NCI-H1930 (cell line): ENCODE measurements at places on chromosomes 2 and 18.

- no peak for DNase-seq
Observed at GRCh38 chr2:167752734-167753133, 494.7 kb downstream of the STK39 start.

- DNase-seq = no peak
Observed at GRCh38 chr2:73821669-73822068, 7.1 kb upstream of the STAMBP start.

GRCh38 chr2:59217360-59217759, 976.2 kb upstream of the FANCL start:
- DNase-seq = no peak

DNA sequence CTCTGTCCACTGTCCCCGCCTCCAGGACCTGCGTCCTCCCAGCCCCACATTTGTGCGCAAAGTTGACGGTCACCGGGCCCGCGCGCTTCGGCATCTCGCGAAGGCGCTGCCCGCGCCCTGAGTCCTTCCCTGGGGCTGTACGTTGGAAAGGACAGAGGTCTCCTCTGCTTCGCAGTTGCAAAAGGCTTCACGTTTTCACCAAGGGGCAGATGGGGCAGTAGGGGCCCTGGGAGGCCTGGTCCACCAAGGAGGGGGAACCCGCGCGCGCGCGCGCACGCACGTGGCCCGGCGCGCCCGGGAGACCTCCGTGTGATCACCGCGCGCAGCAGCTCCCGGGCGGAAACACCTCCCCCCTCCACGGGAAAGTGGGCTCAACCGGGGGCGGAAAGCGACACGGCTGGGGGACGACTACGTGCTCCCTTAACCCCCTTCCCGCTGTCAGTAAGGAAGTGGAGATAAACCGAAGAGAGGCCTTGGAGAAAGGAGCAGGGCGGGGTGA, 21.9 kb downstream of the TEX44 start:
- no peak for DNase-seq

DNA sequence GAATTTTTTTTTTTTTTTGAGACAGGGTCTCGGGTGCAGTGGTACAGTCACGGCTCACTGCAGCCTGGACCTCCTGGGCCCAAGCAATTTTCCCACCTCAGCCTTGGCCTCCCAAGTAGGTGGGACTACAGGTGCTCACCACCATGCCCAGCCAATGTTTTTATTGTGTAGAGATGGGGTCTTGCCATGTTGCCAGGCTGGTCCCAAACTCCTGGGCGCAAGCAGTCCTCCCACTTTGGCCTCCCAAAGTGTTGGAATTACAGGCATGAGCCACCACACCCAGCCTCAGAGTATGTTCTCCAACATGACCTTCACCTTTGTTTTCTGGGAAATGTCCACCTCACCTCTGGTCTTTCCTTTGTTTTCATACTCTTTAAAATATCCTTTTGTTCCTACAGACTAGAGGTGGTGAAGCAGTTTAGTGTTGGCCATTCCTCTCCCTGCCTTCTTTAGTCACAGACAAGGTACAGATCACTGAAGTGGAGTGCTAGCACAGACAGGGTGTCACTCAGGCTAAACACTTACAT, 19.5 kb upstream of the MOCOS start:
- no peak for DNase-seq

DNA sequence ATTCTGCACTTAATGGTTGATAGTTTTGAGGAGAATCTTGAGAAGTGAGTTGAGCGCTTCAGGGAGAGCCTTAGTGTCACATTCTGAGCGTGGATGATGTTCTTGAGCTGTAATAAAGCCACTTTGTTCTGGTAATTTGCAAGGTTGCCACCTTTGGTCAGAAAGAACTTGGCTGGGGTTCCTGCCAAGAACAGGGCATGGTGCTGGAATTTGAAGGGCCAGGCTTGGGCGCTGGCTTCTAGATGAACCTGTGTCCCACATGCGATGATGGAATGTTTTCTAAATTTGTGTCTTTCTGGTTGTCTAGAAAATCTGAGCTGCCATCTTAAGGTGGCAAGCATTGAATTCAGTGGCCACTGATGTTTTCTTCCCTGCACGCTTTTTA, 124.1 kb upstream of the EML6 start:
- DNase-seq = no peak

GRCh38 chr2:241150660-241151530, 628 bp downstream of the PPP1R7 start:
- DNase-seq = no peak

GRCh38 chr2:236856848-236857235, 228.8 kb upstream of the COPS8 start:
- DNase-seq = no peak

- DNase-seq = no peak
Observed at GRCh38 chr18:37577051-37577611, 11.5 kb upstream of the CELF4 start.

DNA sequence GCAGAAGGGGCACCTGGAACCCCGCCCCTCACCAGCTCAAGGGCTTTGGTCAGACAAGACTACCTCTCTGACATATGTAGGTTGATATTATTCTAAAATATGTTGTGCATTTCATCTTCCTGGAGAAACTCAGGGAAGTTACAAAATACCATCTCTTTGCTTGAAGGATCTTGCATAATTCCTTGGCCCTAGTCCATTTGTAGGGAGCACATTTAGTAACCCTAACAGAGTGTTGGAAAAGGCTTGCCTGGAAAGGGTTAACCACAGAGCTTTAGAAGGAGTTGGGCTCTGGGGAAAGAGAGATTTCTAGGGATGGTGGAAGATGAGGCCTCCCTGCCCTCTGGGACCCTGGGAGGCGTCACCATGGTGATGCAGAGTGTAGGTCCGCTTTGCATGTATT, 143.0 kb upstream of the SLC1A4 start:
- DNase-seq = no peak

GRCh38 chr2:99862566-99862965, 279.8 kb downstream of the AFF3 start:
- DNase-seq = no peak

DNA sequence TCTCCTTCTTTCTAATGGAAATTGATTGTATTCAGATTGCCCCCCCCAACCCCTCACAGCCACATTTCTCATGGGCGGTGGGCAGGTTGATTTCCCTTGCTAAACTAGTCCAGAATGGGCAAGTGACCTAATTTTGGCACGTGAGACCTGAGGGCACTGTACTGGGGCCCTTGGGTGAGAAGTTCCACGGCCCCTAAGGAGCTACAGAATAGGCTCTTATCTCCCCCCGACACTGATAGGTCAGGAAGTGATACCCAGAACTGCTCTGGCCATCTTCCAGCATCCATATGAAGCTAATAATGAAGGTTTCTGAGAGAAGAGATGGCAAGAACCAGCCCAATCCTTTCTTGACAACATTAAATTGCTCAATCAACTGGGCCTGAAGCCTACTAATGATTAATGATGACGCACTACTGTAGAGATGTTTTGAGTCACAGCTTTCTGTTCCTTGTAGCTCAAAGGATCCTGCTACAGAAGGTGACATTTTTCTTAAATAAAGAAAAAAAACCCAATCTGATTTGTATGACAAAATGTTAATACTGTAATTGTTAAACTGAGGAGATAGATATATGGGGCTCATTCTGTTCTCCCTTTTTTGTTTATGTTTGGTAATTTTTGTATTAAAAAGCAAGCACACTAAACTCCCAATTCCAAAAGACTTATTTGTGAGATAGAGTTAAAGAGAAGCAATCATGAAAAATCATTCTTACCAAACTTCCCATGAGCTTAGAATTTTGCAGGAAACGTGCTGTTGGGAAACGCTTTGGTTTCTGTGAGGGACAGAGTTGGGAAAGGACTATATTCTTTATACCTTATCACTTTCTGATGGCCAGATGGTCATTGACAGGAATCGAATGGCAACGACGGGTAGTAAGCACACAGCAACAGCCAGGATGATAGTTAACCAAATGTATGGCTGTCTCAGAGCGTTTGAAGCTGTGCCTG, 28.2 kb upstream of the NARS1 start:
- no peak for DNase-seq

DNA sequence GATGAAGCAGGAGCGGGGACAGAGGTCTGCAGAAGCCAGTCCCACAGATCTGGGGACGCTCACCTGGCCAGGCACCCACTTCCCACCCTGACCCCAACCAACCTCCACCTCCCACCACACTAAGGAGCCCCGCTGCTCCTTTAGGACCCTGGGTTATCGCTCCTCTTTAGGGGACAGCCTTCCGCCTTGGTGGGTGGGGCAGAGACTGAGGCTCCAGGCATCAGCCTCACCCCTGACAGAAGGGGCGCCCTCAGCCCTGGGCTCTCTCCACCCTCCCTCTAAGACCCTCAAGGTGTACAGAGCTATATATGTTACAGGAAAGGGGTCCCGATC, 33.5 kb upstream of the SLC66A3 start:
- DNase-seq = no peak

DNA sequence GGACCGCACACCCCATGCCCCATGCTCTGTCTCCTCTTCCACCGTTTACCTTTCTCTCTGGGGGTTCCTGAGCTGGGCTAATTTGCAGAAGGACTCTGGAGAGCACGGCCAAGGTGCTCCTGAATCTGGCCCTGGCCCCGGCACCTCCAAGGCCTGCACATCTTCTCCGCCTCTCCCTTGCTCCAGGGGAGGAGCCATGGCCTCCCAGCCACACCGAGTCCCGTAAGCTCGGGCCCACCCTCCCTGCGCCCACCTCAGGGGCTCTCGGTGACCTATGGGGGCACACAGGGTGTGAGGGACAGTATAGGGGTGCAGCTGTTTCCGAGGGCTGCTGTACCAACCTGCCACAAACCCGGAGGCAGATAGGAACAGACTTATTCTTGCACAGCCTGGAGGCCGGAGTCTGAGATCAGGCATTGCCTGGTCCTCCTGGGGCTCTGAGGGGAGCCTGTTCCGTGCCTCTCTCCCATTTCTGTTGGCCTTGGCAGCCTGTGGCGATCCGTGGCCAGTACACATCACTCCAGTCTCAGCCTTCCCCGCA, 127.3 kb upstream of the GPC1 start:
- no peak for DNase-seq

GRCh38 chr2:24856791-24857211, 63.2 kb downstream of the ADCY3 start:
- no peak for DNase-seq

DNA sequence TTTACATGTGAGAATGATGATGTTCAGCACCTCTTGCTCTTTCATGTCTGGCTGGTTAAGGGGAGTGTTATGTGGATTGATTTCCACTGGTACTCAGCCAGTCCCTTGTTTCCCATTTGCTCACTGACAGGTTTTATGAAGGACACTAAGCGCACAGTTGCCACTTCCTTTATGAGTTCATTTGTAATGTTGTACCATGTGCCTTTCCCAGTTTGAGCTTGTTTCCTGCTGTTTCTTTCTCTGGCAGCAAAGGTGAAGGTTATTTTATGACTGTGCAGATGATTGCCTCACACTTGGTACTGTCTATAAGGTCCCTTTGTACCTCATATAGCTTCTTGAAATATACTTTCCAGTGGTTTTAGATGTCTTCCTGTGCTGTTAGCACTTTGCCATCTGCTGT, 1700.5 kb upstream of the TMEFF2 start:
- no peak for DNase-seq

DNA sequence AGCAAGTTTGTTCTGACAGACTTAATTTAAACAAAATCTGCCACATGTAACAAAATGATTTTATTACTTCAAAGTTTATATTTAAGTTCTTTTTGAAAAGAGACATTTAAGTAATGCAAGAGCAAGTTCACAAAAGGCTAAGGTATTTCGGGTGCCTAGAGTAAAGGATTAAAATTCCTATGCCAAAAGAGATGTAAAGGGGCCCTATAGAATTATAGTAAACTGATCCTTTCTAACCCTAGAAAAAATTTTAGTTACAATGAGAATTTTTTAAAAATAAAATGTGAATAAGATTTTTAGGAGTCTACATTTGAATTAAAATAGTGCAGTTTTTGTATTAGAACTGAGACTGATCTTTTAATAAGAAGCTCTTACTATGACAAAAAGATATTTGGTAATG, 147.1 kb downstream of the PLEKHA3 start:
- DNase-seq = no peak

- DNase-seq = no peak
Observed at GRCh38 chr2:194619366-194619765, 1037.7 kb upstream of the SLC39A10 start.

GRCh38 chr2:204325468-204325867, 219.8 kb upstream of the PARD3B start:
- DNase-seq = peak; percentile 48

- no peak for DNase-seq
Observed at GRCh38 chr2:110717734-110718133, 14.6 kb upstream of the ACOXL start.

GRCh38 chr2:105786231-105787230, 41.8 kb downstream of the NCK2 start:
- DNase-seq = no peak

DNA sequence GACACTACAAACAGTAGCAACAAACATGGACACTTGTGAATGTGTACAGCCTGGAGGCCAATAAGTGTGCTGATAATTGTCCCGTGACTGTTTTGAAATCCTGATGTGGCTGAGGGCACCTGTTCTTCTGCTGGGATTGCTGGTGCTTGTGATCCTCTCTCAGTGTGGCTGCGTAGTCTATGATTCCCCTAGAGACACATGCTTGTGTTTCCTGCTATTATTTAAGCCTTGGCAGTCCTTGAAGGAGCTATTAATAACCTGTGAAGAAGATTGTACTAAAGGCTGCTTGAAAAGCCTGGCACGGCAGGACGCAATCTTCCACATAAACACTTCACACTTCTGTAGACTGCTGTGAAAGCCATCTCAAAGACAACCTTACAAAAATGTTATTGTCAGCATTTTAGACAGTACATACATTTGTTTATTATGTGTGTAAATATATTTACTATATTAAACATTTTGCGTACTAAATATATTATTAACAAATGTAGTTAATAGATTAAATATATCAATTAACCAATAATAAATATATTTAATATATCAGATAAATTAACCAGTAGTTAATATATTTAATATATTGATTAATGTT, 71.4 kb downstream of the GALR1 start:
- DNase-seq = no peak

DNA sequence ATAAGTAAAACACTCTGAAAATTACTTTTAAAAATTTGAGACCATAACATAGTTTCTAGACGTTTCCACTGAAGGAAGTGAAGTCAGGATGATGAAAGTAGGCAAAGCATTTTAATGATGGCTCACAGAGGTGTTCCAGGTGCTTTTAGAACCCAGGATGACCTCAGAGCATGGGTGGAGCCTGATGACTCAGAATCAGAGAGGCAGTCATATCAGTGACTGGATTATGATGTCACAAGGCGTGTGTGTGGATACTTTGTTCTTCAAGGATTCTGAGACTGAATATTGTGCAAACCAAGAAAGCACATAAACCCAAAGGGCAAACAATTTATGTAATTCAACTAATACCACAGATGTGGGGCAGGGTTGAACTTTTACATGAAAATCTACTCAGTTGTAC, 208.0 kb upstream of the FBXO11 start:
- no peak for DNase-seq

DNA sequence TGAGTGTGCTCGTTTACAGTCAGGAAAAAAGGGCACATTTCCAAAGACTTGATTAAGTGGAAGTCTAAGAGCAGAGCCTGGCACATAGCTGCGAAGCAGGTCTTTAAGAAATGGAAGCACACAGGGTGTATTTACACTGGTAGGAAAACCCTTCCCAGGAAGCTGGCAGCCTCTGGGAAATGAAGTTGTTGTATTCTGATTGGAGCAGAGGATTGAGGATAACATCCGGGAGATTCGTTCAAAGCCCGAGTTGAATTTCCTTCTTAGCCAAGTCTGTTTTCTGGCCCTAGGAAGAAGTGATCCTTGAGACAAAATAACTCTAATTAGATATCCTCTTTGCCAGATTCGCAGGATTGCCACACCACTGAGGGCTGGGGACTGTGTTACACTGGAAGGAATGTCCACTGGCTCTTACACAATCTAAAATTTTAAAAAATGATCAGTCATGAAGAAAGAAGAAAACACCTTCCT, 75.9 kb downstream of the ITGB1BP1 start:
- no peak for DNase-seq

GRCh38 chr2:161041356-161041755, 118.9 kb upstream of the TANK start:
- no peak for DNase-seq
